ENCODE measurements at places on chromosomes 4 and X.

- DNase-seq, result no peak
These were observed 110.3 kb downstream of the SHROOM3 start for GRCh38 chr4:76545226-76545884.

- DNase-seq, result no peak
These were observed 29.5 kb upstream of the MUC7 start for GRCh38 chr4:70442474-70442873.

DNA sequence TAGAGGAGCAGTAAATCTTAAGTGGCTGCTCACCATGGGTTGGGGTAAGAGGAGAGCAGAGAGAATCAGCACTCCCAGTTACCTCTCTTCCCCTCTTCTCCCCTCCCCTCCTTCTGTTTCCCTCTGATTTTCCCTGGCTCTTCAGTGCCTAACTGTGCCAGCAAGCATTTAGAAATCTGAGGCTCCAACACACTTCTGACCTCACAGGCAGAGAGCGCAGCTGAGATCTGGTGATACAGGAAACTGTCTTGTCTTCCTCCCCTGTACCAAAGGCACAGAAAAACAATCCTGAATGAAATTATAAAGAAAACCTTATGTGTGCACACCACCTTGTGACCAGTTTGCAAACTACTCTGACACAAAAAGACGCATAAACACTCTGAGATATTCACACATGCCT is 82.4 kb upstream of the SMIM10 start:
- DNase-seq, result no peak

GRCh38 chr4:40840255-40840984 is 90.7 kb downstream of the NSUN7 start:
- no peak for DNase-seq

DNA sequence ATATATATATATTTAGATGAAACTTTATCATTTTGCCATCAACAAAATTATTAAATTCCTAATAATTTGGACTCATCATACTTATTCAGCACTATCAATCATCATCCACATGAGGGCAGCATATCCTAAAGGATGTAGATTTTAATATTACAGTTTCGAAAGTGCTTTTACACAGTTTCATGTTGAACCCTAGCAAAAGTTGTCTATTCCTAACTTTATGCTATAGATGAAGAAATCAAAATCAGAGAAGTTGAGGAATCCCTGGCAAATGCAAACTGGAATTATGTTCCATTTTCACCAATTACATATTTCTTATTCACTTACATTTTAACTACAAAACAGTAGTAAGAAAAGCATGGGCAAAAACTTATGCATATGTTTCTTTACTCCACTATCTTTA is 36.6 kb upstream of the UGT2A1 start:
- DNase-seq, result no peak

- no peak for DNase-seq
These were observed 21.0 kb upstream of the EFNB1 start for GRCh38 chrX:68807818-68808217.

- peak; percentile 54 for DNase-seq
These were observed 593 bp downstream of the SH3RF1 start for GRCh38 chr4:169269916-169270809.

DNA sequence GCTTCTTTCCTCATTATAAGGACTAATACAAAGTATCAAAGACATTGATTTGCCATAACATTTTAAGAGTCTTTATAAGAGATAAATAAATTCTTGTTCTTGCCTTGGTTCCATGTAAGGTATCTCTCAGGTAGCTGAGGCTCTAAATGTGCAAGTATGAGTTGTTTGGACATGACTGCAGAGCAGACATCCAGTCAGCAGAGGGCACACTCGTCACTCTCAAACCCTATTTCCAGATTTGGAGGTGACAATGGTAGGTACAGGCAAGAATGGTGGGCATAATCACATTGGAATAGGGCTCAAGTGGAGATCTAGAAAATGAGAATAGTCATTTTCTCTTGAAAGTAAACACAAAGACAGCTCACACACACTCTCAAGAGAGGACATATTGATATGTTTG is 133.3 kb upstream of the ZIC3 start:
- DNase-seq, result no peak

DNA sequence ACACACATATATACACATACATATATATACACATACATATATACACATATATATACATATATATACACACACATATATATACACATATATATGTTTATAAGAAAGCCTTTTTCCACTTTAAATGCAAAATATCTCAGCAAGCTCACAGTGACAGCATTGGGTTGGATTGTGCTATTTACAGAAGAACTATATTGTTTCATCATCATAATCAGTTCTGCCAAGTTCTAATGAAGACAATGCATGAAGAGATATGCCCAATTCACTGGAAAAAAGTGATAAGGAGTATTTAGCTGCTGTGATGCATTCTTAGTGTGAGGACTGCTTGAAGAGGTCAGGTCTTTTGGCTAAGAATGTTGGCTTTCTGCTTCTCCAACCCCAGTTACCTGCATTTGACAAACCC is 54.4 kb downstream of the RNF150 start:
- no peak for DNase-seq

DNA sequence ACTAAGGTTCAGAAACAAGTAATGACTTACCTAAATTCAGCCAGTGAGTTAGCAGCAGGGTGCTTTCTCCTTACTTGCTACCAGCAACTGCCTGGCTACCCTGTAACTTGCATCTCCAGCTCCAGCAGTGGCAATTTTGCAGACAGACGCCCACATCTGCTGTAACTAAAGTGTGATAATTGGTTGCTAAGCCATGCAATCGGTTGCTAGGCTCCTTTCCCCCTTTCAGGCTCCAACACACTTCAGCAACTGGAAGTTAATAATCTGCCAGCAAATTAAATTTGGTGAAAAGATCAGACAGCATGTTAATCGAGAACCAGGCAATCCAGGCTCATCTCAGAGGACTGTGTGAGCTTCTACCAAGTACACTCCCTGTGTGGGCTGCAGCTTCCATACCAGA is 24.2 kb upstream of the ARHGEF9 start:
- DNase-seq, result no peak

DNA sequence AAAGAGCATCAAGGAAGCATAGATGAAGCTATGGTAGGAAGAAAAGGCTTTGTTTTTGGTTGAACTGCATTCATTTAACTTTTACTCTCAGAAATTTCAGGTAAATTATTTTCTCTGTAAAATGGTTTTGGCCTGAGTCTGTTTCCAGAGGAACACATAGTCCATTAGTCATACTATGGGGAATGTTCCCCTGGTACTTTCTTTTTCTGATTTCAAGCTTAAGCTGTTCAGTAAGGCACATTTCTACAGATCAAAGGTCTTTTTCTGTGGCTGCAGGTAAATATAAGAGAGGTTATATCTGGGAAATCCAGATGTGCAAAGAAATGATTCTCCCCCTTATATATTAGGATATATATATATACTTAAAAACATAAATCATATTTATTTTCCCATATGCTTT is 1744.4 kb upstream of the ADGRL3 start:
- no peak for DNase-seq

DNA sequence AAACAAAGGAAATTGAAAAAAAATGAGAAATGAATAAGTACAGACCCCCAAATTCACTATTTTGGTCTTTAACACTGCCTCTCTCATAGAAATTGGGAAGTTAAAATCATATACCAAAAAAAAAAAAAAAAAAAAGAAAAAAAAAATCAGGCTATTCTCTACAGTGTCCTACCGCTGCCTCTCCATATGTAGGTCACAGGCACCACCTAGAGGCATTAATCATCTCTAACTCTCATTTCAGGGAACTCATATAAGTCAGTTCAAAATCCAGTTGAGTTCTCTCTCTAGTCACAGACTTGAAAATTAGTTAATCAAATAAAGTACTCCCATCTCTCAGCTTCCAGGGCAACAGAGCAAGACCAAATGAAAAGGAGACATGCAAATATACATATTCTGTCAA is 47.9 kb downstream of the COX18 start:
- no peak for DNase-seq

GRCh38 chr4:54094451-54094850 is 5.5 kb upstream of the GSX2 start:
- DNase-seq, result no peak

- DNase-seq, result peak; percentile 37
These were observed 88.3 kb downstream of the ZAR1 start for GRCh38 chr4:48578132-48578968.

GRCh38 chr4:159190651-159191050 is 87.8 kb downstream of the RAPGEF2 start:
- DNase-seq, result no peak

GRCh38 chrX:35098419-35098818 is 155.8 kb downstream of the FAM47B start:
- DNase-seq, result no peak

DNA sequence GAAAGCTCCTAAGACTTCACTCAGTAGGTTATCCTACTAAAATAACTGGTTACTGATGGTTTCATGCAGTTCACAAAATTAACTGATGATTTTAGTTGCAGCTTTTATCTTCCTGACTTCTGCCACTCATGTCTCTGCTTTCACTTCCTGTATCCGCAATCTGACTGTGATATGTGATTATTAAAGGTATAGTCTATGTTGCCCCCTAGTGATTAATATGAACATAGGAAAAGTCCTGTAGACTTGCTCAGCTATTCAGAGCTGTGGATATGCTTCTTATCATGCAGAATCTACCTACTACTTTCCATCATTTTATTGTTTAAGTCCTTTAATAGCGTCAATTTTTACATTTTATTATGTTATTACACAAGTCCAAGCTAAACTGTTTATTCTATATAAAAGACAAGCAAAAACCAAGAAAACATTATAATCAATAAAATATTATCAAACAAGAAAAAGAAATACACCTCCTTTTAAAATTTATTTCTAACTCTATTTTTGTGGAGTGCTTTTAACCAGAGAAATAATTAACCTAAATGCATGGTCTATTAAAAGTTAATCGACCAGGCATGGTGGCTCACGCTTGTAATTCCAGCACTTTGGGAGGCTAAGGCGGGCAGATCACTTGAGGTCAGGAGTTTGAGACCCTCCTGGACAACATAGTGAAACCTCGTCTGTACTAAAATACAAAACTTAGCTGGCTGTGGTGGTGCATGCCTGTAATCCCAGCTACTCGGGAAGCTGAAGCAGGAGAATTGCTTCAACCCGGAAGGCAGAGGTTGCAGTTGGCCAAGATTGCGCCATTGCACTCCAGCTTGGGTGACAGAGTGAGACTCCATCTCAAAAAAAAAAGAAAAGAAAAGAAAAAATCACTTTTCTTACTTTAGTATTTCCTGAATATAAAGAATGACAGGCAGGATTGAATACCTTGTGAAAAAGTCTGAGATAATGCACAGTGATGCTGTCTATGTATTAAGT is 40.4 kb upstream of the TLR2 start:
- no peak for DNase-seq

DNA sequence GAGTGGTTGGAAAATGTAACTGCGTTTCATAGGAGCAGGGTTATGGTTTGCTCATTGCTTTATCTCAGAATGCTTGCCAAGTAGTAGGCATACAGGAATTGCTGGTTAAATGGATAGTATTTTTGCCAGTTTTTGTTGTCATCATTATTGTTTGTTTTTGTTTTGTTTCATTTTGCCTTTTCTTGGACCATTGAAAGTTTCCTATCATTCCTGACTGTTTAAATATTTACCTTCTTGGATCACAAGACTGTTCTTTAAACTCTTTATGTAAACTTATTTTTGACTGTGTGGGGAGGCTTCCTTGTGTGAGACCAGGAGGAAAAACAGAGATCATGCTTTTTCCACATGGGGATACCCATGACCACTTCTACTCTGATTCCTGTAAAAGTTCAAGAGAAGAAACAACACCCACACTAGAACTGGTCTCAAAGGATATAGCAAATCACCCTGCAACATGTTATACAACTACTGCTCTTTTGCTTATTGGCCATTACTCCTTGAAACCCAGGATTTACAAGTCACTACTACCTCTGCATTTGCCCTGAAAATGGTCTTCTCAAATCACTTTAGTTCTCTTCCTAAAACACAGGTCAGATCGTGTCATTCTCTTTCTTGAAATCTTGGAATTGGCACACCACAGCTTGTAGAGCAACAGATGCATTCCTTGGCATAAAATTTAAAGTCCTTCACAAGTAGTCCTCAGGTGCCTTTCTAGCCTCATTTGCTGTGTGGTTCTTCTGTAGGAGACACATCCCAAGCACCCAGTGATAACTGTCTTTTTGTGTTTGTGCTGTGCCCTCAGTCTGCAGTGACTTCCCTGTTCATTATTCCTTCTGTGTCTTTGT is 51.3 kb downstream of the FNIP2 start:
- no peak for DNase-seq

DNA sequence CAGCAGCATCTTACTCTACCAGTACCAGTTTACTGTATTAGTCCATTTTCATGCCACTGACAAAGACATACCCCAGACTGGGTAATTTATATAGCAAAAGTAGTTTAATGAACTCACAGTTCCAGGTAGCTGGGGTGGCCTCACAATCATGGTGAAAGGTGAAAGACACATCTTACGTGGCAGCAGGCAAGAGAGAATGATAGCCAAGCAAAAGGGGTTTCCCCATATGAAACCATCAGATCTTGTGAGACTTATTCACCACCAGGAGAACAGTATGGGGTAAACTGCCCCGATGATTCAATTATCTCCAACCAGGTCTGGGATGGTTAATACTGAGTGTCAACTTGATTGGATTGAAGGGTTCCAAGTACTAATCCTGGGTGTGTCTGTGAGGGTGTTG is 69.3 kb downstream of the YIPF6 start:
- DNase-seq, result no peak

DNA sequence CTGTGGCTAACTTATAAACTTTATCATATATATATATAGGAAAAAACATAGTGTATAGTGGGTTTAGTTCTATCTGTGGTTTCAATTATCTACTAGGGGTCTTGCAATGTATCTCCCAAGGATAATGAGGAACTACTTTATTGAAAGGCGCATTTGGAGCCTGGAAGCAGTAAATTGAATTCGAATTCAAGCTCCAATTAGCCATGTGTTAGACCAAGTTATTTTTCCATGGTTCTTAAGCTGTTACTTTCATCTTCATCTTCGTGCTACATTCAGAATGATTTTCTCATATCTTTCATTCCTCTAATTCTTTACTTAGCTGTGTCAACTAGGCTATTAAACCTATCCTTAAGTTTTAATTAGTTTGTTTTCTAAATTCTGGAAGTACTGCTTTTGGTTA is 27.2 kb upstream of the MANBA start:
- DNase-seq, result no peak

DNA sequence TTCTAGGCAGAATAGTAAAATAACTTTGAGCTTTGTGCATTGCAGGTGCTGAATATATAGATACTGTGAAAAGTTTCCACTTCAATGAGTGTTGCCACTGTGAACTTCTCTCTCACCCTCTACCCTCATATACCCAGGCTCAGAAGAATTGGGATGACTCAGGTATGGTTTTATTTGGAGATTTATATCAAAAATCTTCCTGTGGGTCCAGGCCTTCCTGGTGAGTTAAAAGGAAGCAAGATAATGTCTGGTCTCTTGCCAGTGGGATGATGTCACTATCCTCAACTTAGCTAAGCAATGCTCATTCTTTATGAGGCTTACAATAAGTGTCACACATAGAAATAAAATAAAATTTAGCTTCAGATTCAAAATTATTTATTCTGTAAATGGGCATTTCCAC is 153.3 kb upstream of the TENT5D start:
- no peak for DNase-seq

- DNase-seq, result no peak
These were observed 930.3 kb downstream of the STIM2 start for GRCh38 chr4:27790911-27791310.

GRCh38 chr4:150009533-150009932 is 68.7 kb upstream of the DCLK2 start:
- no peak for DNase-seq

Data from progenitor cell of endocrine pancreas (in vitro differentiated cells).